ENCODE measurements at places on chromosomes 13 and 19. TPM values are rescaled to one million over a fixed set of nuclear protein-coding genes. Genes with fewer than 3 reads are reported as not detected.
A peak's percentile ranks its signal among the peaks of the same experiment; 100 is the strongest.

DNA sequence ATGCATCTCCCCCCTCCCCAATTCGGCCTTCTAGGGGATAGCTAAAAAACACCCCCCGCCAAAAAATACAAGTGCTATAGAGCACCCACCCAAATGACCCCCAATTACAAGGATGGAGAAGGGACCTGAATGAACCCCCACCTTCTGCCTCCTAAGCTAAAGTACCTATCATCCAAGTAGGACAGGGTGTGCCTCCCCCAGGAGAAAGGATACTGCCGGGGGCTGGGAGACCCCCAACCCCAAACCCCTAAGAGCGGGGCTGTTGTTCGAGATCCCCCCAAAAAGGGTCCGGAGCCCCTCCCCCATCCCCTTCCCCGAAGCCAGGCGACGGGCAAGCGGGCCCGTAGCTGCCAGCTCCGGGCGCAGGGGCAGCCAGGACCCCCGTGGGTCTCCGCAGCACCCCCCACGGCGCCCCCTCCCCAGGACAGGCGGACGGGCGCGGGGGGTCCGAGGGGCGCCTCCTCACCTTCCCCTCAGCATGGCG is 1.9 kb downstream of the ZC3H4 start:
- no peaks in the 10 kb centered on the region for H3K27me3 ChIP-seq
- no peaks in the 10 kb centered on the region for H3K36me3 ChIP-seq
- H3K4me1 ChIP-seq = peaks cover 33% of the 10 kb centered on the region
- peak overlapping the region; percentile 86 for H3K4me3 ChIP-seq

- no peaks in the 10 kb centered on the region for H3K36me3 ChIP-seq
- H3K27me3 ChIP-seq = no peaks in the 10 kb centered on the region
- H3K27ac ChIP-seq = no peak overlapping the region
Observed at GRCh38 chr19:49688531-49689132, 762 bp upstream of the ADM5 start.

DNA sequence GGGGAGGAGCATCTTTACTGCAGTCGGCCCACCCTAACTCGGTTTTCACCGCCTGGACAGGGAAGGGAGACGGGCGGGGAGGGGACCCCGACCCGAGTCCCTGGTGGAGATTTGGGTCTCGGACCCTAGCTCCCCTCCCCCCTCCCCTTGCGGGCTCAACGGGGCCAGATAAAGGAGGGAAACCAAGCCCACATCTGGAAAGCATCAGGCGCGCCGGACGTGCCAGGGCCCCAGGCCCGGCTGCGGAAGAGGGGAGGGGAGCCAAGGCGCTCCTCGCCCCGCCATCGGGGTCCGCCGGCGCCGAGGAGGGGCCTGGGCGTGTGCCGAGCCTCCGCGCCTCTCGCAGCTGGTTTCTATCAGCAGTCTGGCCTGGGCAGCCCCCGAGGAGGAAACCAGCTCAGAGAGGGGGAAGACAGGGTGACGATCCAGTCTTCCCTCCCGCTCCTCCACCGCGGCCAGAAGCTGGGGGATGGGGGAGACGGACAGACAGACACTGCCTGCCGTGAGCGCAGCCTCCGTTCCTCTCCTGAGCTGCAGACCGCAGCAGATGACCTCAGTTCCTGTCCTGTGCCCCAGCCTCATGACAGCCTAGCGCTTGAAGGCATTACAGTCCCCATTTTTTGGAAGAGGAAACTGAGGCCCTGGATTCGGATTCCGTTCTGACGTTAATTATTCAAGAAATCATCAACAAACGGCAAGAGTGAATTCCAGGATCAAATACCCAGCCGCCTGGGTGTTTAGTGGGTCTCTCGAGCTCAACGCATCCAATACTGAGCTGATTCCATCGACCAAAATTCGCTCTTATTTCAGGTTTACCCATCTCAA is 3.6 kb upstream of the GNG8 start:
- H3K27ac ChIP-seq = no peak overlapping the region
- no peaks in the 10 kb centered on the region for H3K36me3 ChIP-seq
- no peak for DNase-seq
- H3K27me3 ChIP-seq = no peaks in the 10 kb centered on the region

- no peak for DNase-seq
- H3K4me1 ChIP-seq = peaks cover 18% of the 10 kb centered on the region
- H3K4me3 ChIP-seq = peak overlapping the region; percentile 96
- H3K27me3 ChIP-seq = no peaks in the 10 kb centered on the region
- peaks cover 4% of the 10 kb centered on the region for H3K36me3 ChIP-seq
- H3K27ac ChIP-seq = peak overlapping the region; percentile 91
Observed at GRCh38 chr19:45078390-45079062, 534 bp upstream of the GEMIN7 start.

GRCh38 chr13:34578471-34578870 is 363.6 kb upstream of the NBEA start:
- no peaks in the 10 kb centered on the region for H3K36me3 ChIP-seq
- no peaks in the 10 kb centered on the region for H3K4me1 ChIP-seq
- no peaks in the 10 kb centered on the region for H3K27me3 ChIP-seq
- H3K27ac ChIP-seq = no peak overlapping the region
- DNase-seq = no peak

- no peaks in the 10 kb centered on the region for H3K36me3 ChIP-seq
- no peak for DNase-seq
- H3K4me3 ChIP-seq = no peak overlapping the region
- H3K27me3 ChIP-seq = no peaks in the 10 kb centered on the region
- no peak overlapping the region for H3K27ac ChIP-seq
Observed at GRCh38 chr19:50500060-50500752, 10.8 kb downstream of the JOSD2 start.

- H3K4me1 ChIP-seq = no peaks in the 10 kb centered on the region
- no peak overlapping the region for H3K4me3 ChIP-seq
- H3K27me3 ChIP-seq = no peaks in the 10 kb centered on the region
- H3K27ac ChIP-seq = no peak overlapping the region
- no peak for DNase-seq
Observed at GRCh38 chr19:7971553-7972520, 28.4 kb upstream of the TIMM44 start.

- no peak for DNase-seq
- H3K27me3 ChIP-seq = no peaks in the 10 kb centered on the region
Observed at GRCh38 chr13:29922896-29923295, 72.5 kb upstream of the UBL3 start.

GRCh38 chr19:51607920-51608562 is 22.2 kb downstream of the SIGLEC5 start:
- H3K27ac ChIP-seq = no peak overlapping the region
- DNase-seq = no peak
- H3K4me3 ChIP-seq = no peak overlapping the region
- no peaks in the 10 kb centered on the region for H3K36me3 ChIP-seq

DNA sequence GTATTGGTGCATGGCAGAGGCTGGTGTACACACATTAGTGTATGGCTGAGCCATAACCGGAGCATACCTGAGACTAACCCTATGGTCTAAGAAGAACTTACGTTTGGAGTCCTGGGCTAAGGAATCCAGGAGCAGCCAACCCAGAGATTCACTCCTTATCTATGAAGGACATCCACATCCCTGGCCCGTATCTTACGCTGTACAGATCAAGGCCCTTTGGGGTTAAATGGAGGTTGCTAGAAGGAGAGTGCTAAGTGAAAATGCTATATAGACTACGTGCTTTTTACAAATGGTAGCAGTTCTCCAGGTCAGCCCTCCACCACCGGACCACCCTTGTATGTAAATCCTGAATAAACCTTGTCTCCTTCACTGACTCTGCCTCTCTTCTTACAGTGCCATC is 1.9 kb upstream of the SUGT1 start:
- H3K4me1 ChIP-seq = peaks cover 7% of the 10 kb centered on the region
- DNase-seq = no peak
- H3K36me3 ChIP-seq = peaks cover 19% of the 10 kb centered on the region
- H3K27ac ChIP-seq = peak overlapping the region; percentile 98
- no peaks in the 10 kb centered on the region for H3K27me3 ChIP-seq

DNA sequence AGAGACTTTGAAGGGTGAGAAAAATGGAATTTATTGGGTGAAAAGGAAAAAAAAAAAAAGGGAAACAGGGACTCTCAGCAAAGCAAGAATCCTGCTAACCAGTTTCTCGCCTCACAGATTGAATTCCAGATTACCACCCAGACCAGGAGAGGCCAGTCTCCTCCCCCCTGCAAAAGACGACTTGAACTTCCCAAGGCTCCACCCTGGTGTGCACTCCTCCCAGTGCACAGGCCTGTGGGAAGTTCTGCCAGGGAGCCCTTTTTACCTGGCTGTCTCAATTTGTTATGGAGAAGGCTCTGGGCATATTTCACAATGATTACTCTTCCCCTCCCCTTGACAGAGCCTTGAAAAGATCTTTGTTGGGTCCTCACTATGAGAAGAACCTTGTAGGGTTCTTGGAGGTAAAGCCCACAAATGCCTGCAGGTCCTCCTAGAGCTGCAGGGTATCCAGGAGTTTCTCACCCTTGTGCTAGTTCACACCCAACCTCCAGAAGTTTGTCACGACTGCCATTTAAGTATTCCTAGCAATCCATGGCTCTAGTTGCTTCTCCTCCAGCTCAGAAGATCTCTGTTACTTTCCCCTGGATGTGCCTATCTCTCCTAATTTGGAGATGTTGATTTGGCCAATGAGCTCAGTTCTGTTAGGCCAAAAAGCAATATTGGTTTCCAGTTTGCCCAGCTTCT is 229.8 kb upstream of the TMTC4 start:
- H3K4me3 ChIP-seq = no peak overlapping the region
- no peaks in the 10 kb centered on the region for H3K4me1 ChIP-seq
- H3K27me3 ChIP-seq = no peaks in the 10 kb centered on the region

DNA sequence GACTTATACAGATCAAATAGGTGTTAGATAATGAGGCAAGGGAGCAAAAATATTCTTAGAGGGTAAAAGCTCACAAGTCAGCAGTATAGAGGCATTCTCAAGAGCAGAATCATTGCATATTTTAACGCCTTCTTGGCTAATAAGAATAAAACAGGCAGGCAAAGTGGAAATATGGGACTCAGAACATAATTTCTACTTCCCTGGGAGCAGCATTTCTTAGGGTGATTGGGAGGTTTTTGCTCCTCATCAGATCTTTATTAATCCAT is 39.6 kb downstream of the LHFPL6 start:
- peak overlapping the region; percentile 82 for H3K27ac ChIP-seq
- H3K27me3 ChIP-seq = no peaks in the 10 kb centered on the region
- H3K4me1 ChIP-seq = peaks cover 39% of the 10 kb centered on the region

DNA sequence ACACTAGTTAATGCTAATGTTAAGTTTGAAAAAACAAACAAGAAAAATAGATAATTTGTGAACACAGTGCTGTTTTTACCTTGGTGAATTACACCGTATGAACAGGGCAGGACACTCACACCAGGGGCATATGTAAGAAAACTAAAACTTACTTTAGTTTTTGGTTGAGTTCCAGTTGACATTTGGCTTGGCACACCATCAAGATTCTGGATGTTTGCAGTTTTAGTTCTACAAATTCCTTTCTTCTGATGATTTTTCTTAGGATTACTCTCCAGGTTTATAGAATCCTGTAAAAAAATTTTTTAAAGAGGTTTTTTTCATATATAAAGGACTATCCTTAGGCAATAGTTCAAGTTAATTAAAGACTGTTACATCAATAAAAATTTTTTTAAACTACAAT is 238.5 kb upstream of the STARD13 start:
- H3K36me3 ChIP-seq = no peaks in the 10 kb centered on the region
- H3K27ac ChIP-seq = no peak overlapping the region
- DNase-seq = no peak
- no peaks in the 10 kb centered on the region for H3K4me1 ChIP-seq
- no peak overlapping the region for H3K4me3 ChIP-seq
- H3K27me3 ChIP-seq = no peaks in the 10 kb centered on the region

GRCh38 chr19:42528354-42529247 is at the start of gene CEACAM1:
Gene CEACAM1 (minus strand): TSS chr19:42528481. CDS start chr19:42528374, 107 bp downstream.
- H3K27ac ChIP-seq = no peak within 1 kb of the TSS
- H3K27me3 ChIP-seq = no peaks in the 10 kb centered on the region
- 0 out of 2 replicates have a peak within 1 kb of the TSS, but pooled peaks have one; percentile 7 for H3K4me3 ChIP-seq
- H3K4me1 ChIP-seq = no peaks in the 10 kb centered on the region
- H3K36me3 ChIP-seq = no peaks in the 10 kb centered on the region

DNA sequence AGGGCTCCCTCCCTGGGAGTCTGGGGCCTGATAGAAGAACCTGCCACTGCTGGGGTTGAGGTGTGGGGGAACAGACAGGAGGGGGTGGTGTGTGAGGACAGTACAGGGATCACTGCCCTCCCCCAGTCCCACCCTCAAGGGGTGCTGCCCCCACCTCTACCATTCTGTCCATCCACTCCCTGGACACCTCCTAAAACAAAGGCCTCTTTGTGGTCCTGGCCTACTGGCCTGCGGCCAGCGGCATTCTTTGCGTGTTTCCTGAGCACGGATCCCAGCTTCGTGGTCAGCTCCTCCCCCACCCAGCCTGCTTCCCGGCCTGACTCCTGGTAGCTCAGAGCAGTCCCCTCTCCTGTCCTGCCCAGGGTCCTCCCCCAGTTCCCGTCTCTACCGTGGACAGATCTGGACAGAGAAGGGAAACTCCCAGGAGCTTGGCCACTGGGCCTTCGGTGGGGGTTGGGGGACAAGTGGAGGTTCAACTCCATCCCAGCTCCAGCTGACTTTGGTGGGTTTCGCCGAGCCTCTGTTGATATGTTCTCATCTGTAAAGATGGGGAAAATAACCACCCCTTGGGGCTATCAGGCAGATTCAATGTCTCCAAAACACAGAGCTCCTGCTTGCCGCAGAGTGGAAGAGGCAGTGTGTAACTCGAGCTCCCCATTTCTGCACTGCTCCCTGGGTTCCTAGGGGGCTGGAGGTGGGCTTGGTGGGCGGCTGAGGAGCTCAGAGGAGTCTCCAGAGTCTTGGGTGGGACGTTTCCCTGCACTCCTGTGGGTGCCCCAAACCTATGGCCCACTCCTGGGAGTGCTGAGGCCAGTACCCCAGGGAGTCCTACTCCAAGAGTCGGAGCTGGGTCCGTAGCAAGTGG is 48.7 kb downstream of the LYL1 start:
- H3K27ac ChIP-seq = peak overlapping the region; percentile 99
- no peaks in the 10 kb centered on the region for H3K27me3 ChIP-seq
- H3K36me3 ChIP-seq = no peaks in the 10 kb centered on the region
- peaks cover 94% of the 10 kb centered on the region for H3K4me1 ChIP-seq
- H3K4me3 ChIP-seq = no peak overlapping the region

DNA sequence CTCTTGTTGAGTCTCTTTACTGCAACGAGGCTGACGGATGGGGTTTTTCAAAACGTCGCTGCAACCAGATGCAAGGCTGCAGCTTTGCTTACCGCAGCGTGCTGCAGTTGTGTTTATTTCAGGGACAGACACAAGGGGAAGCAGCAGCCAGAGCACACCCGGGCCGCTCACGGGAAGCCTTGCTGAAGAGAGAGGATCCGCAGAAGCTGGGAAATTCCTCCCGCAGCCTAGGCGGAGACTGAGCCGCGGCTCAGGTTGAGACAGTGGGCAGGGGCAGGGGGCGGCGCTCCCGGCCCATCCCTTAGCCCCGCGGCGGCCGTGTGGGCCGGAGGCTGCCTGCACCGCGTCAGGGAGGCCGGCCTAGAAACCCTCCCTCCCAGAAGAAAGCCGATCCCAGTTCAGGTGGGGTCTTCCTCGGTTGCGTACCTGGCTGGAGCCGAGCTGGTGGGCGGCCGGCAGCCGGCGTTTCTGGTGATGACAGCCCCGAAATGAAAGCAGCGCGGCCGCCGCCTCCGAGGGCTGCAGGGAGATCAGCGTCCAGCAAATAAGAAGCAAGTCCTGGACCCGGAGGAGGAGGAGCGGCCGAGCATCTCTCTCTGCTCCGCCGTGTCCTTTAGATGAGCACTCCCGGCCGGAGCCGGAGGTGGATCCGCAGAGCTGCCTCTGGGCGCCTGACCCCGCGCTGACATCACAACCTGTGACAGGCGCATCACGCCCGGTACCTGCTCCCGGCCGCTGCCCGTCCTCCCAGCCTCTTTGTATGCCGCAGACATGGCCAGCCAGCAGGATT is at the start of gene FRY:
FRY (plus strand) TSS at position 750 of the 790 bp plus-strand sequence; CDS start at position 772, 22 bp downstream.
- H3K4me3 ChIP-seq = no peak within 1 kb of the TSS
- H3K36me3 ChIP-seq = no peaks in the 10 kb centered on the region
- no peaks in the 10 kb centered on the region for H3K4me1 ChIP-seq
- H3K27me3 ChIP-seq = no peaks in the 10 kb centered on the region
- no peak for DNase-seq
- H3K27ac ChIP-seq = no peak within 1 kb of the TSS

The C13orf42 gene
- not detected for total RNA-seq

The PLK5 gene
- total RNA-seq = not detected

The ZNF814 gene
- total RNA-seq = 4.8 TPM

Measured in Panc1 (cell line).